Skeletal muscle cell (primary cell): ENCODE measurements at places on chromosomes 2 and 18.

DNA sequence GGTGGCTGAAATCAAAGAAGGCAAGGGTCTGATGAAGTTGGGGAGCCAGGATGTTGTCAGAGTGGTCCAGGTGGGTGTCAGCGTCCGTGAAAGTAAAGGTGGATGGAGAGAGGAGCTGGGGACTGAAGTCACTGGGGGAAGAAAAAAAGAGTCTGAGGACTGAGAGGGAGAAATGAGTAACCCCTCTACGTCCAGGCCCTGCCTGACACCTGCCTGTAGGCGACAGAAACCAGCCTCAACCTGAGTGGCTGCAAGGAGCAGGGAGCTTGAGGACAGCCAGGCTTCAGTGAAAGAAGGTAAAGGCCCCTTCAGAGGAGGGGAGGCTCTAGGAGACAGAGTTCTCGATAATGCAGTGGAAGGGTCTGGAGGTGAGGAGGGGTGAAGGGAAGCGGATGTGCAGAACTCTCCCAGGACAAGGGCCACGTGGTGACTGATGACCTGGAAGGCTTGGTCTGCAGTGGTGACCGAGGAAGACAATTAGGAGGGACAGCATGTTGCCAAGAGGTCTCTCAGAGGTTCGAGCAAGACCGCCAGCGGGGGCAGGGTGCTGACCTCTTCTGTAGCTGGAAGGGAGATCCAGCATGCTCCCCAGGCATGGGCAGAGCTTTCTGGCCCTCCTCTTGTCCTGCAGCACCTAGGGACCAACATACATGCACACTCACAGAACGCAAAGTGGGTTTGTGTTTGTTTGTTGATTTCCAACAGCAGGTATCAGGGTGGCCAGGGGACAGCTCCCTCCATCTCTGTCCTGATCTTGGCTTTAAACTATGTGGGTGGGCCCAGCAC lies 86.6 kb upstream of the TMEM247 start:
- no peak for DNase-seq

GRCh38 chr2:171480908-171481307 lies 41.4 kb upstream of the CYBRD1 start:
- peak; percentile 2 for DNase-seq

GRCh38 chr2:240204431-240205276 lies 64.2 kb upstream of the OTOS start:
- DNase-seq: no peak

DNA sequence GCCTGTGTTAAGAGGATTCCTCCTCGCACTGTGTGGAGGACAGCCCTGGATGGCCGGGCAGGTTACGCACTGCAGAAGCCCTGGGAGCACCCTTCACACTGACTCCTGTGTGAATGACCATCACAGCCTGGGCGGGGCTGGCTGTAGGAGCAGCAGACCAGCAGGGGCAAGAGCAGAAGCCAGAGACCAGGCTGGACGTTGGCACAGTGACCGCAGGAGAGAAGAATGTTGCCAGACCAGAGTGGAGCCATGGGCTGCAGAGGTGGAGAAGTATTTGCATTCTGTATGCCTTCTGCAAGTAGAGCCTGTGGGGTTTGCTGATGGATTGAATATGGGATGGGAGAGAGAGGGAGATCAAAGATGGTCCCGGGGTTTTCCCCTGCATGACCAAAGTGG lies 23.1 kb downstream of the LRRFIP1 start:
- DNase-seq: no peak

- no peak for DNase-seq
Measured at GRCh38 chr2:144261966-144262365, 258.0 kb downstream of the ZEB2 start.

DNA sequence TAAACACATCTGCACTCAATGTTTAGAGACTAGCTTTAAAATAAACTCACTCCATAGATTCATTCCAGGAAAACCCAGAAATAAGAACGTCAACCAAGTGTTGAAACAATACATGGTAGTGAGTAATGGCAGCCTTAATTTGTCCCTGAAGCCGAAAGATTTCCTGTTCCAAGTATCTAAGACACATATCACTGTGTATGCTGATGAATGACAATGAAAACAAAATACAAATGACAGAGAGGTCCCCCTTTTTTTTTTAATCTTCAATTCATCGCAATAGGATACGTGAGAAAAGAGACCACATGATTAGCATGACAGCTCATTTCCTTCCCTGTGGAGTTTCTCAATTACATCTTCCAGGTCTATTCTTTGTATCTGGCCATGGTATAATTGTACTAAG lies 160.5 kb upstream of the STK17B start:
- no peak for DNase-seq

- no peak for DNase-seq
Measured at GRCh38 chr2:134391751-134392160, 137.9 kb downstream of the MGAT5 start.

GRCh38 chr2:4869154-4869553 lies 823.0 kb upstream of the SOX11 start:
- no peak for DNase-seq
